K562 (cell line): ENCODE measurements at places on chromosomes 11 and 22. TPM values are rescaled to one million over a fixed set of nuclear protein-coding genes. Genes with fewer than 3 reads are reported as not detected.
A peak's percentile ranks its signal among the peaks of the same experiment; 100 is the strongest.

GRCh38 chr22:19566279-19567156, 42.3 kb upstream of the CLDN5 start:
- peak; percentile 34 for DNase-seq

GRCh38 chr11:126415128-126415527, 59.6 kb downstream of the ST3GAL4 start:
- DNase-seq, result no peak

The TIMM8B gene
- 104 and 113 TPM in 2 replicates for total RNA-seq

DNA sequence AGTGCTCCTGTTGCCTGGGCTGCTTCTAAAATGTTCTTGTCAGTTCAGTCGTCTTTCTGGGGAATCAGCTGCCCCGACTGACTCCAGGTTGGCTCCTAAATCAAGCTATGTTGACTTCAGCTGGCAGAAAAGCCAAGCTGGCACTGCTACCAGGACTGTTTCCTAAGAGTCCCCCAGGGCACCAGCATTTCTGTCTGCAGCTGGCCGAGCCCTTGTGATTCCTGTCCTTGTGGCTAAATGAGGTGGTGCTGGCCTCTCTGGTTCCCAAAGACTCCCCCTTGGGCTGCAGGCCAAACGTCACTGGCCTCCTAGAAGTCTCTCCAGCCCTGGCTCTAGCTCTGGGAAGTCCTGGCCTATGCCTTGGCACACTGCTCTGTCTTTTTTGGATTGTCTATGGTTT, 31.1 kb downstream of the GRAMD1B start:
- no peak for DNase-seq

GRCh38 chr11:132734217-132734616, 798.1 kb downstream of the OPCML start:
- no peak for DNase-seq

The LGR4 gene
- 4.7 and 5.8 TPM in 2 replicates for total RNA-seq

The ZBTB16 gene
- total RNA-seq, result 0.18 and 0.40 TPM in 2 replicates

- DNase-seq, result no peak
Observed at GRCh38 chr11:8066911-8067455, 14.0 kb upstream of the TUB start.

DNA sequence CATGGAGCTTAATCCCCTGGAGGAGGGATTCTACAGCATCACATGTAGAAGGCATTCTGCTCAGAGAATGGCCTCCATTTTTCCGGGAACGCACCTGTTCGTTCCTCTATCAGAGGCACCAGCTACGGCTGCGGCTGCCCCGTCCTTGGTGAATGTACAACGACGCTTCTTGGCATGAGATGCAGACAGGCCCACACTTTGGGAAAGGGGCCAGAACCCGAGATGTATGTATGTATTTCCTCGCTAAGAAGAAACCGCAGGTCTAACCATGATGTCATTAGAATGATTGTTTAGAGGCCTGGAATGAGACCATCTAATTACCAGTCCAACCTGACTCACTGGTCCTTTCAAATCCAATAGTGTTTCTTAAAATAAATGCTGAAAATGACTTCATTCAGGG, 1293.4 kb downstream of the TBC1D22A start:
- no peak for DNase-seq

The TRIM77 gene
- total RNA-seq, result not detected in 2 replicates

The ACTN3 gene
- total RNA-seq, result not detected in 2 replicates

GRCh38 chr11:109960831-109961230, 132.4 kb upstream of the ZC3H12C start:
- no peak for DNase-seq

- DNase-seq, result no peak
Observed at GRCh38 chr11:17277024-17277584, 565 bp downstream of the NUCB2 start.

The PARVB gene
- total RNA-seq, result 39.0 and 42.6 TPM in 2 replicates

DNA sequence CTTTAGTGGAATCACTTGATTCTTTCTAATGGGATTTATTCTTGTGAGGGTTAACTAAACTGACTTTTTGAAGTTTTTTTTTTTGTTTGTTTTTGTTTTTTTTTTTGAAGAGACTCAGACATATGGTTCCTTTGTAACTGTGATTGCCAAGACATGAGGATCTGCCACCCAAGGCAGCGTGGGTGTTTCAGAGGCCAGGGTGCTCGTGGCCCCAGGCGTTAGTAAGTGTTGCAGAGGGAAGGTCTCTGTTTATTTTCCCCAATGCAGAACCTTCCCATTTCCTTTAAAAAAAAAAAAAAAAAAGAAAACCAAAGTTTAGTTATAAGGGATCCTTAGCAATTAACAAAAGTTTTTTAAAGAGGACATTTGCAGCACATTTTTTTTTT, 94.8 kb downstream of the CTTN start:
- no peak for DNase-seq

The KDELR3 gene
- total RNA-seq, result 10.6 and 12.2 TPM in 2 replicates

GRCh38 chr22:38735126-38735464, 20.7 kb downstream of the SUN2 start:
- DNase-seq, result no peak

DNA sequence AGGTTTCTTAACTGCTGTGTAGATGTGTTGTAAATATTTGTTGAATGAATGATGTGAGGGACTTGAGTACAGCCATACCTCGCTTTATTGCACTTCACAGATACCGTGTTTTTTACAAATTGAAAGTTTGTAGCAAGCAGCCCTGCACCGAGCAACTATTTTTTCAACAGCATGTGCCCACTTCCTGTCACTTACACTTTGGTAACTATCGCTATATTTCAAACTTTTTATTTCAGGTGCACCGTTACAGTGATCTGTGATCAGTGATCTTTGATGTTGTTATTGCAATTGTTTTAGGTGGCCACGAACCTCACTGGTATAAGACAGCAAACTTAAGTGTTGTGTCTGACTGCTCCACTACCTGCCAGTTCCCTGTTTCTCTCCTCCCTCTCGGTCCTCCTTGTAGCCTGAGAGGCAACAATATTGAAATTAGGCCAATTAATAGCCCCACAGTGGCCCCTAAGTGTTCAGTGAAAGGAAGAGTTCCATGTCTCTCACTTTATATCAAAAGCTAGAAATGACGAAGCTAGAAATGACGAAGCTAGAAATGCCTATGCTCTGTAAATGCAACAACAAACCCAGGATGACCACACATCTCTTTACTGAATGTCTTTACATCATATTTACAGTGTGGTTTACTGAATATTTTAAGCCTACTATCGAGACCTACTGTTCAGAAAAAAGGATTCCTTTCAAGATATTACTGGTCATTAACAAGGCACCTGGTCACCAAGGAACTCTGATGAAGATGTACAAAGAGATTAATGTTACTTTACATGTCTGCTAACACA, 1.0 kb downstream of the SFI1 start:
- DNase-seq, result no peak

- DNase-seq, result peak; percentile 99
Observed at GRCh38 chr22:25235547-25236290, 16.3 kb downstream of the CRYBB2 start.

DNA sequence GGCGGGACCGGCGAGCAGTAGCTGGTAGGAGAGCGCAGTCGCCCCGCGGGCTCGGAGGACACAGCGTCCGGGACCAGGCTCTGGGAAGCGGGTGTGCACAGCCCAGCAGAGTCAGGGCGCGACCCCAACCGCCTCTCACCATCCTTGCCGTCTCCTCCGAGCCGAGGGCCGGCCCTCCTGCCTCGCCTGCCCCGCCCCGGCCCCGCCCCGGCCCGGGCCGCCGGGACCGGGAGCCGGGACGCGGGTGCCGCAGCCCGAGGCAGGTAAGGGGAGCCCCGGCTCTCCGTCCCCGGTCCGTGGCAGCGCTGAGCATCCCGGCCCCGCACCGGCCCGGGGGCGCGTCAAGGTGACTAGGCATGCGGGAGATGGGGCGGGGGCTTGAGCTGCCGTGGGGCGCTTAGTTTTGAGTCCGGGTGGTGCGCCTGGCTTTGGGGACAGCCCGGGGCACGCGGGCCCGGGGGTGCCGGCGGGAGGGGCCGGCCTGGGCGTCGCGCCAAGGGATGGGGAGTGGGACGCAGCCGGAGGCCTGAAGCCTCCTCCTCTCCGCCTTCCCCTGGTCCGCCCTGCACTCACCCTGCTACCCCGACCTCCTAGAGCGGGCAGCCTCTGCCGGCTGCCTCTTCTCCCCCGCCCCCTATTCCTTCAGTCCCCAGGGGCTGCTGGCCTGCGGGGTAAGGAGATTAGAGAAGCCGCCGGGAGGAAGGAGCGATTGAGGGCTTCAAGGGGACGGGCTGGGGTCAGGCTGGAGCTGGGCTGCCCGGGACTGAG, at the start of gene ABCG4:
Gene ABCG4 (plus strand): TSS at position 35 of the 768 bp plus-strand sequence. CDS start 914 bp downstream, outside the sequence.
- DNase-seq, result no peak

The POU2AF1 gene
- total RNA-seq, result 0.09 and 0.16 TPM in 2 replicates

The XKR3 gene
- total RNA-seq, result 11.3 and 11.5 TPM in 2 replicates

The LRRC56 gene
- 3.4 and 4.5 TPM in 2 replicates for total RNA-seq

The PGA3 gene
- 0.18 and 0.51 TPM in 2 replicates for total RNA-seq

- peak; percentile 56 for DNase-seq
Observed at GRCh38 chr11:33899400-33900037, 7.6 kb upstream of the LMO2 start.

DNA sequence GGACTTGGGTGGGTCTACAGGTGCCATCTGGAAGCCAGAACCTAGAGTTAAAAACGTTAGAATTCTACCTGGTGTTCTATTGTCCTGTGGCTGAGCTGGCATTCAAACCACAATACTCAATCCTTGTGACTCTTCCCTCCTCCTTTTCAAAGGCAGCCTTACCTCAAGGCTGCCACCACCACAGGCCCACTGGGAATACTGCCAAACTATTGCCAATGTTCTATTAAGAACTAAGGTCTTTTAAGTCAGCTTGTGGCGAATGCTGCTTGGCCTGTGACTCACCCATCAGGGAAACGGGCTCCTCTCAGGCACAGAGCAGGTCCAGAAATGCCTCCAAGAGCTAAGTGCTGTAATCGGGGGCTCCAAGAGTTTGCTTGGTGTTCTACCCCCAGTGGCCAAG, 1008.4 kb downstream of the JRKL start:
- no peak for DNase-seq

DNA sequence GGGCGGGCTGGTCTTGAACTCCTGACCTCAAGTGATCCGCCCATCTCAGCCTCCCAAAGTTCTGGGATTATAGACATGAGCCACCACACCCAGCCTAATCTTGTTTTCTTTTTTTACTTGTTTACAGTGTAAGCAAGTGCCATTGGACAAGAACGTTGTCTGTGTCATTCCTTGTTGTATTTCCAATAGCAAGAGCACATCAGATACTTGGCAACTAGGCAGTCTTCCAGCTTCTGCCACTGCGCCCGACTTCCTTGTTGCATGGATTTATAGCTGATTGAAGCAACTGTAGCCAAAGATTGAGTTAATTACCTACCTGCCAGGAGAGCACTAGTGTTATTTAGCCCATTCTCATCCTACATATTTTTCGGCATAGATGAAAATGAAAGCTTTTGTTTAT, 3.1 kb upstream of the SGSM3 start:
- no peak for DNase-seq

The CCDC86 gene
- total RNA-seq, result 102 and 114 TPM in 2 replicates

DNA sequence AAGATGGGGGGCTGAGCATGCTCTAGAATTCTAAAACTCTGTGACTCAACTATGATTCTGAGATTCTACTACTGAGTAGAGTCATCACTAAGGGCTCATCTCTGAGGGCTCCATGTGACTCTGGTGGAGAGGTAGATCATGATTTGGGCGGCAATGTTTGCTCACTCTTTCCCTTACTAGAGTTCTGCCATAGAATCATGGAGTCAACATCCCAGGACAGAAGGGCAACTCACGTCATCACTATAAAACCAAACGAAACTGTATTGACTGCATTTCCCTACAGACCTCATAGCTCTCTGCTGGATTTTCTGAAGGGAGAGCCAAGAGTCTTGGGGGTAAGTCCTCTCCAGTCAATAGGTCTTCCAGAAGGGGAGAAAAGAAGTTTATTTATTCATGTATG, at the start of gene MS4A14:
Gene MS4A14 (plus strand): TSS at position 78 of the 400 bp plus-strand sequence. CDS start 120 bp downstream, at position 198.
- DNase-seq, result no peak

- no peak for DNase-seq
Observed at GRCh38 chr11:71244116-71244810, 8.1 kb downstream of the SHANK2 start.

The DEUP1 gene
- 6.4 and 8.6 TPM in 2 replicates for total RNA-seq

- DNase-seq, result no peak
Observed at GRCh38 chr11:128207861-128208321, 379.5 kb downstream of the ETS1 start.

The GAB2 gene
- total RNA-seq, result 25.4 and 35.2 TPM in 2 replicates

GRCh38 chr22:50602338-50602700, 1.7 kb downstream of the MAPK8IP2 start:
- DNase-seq, result no peak

- no peak for DNase-seq
Observed at GRCh38 chr11:60960405-60960804, 8.4 kb upstream of the SLC15A3 start.

DNA sequence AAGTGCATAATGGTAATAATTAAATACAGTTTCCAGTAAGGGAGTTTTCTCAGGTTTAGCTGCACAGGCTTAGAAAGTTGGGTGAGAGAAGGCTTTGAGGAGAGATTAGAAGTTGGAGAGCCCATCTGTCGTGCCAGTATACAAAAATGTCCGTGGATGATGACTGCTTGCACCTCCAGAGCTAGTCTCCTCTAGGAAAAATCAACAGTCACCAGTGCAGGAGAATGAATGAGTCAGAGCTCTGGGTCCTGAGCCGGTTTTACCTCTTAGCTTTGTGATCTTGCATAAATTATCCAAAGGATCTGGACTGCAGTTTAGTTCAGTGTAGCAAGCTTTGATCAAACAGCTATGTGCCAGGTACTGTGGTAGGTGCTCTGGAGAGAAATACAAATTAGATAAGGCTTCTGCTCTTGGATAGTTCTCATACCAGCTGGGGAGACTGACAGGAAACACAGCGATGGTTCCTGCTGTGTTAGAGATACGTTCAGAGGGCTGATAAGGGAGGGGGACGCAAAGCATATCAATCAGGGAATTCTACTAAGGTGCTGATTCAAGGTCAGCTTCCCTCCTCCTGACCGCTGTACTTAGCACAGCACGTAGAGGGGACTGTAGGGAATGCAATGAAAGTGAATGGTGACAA, 125.9 kb downstream of the TEAD1 start:
- DNase-seq, result peak; percentile 51

- DNase-seq, result no peak
Observed at GRCh38 chr11:131145791-131146190, 224.6 kb upstream of the NTM start.

The KRTAP5-7 gene
- total RNA-seq, result not detected in 2 replicates

The OR6A2 gene
- 0.34 and 0.35 TPM in 2 replicates for total RNA-seq

The TMEM191B gene
- total RNA-seq, result 3.9 and 5.3 TPM in 2 replicates

The SAA4 gene
- not detected in 2 replicates for total RNA-seq

DNA sequence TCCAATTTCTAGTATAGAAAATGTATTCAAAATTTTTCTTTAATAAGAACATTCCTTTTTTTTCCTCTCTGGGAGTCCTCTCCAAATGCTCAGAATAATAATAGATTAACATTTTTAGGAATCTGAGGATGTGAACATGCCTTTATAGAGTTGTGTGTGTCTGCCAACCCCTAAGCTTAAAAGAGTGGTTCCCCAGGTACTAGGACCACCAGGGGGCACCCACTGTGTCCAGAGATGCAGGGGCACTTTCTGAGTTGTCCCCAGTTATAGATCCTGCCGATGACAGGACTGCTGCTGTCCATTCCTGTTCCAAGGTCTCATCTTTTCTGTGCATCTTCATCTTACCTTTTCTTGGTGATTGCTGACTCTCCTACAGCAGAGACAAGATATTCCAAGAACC, 27.0 kb upstream of the MICAL2 start:
- DNase-seq, result peak; percentile 44

- no peak for DNase-seq
Observed at GRCh38 chr22:45136594-45136993, 27.1 kb upstream of the NUP50 start.
